ENCODE measurements at places on chromosomes 13 and 19.
A peak's percentile ranks its signal among the peaks of the same experiment; 100 is the strongest.

- no peak for DNase-seq
Measured at GRCh38 chr13:80313668-80314256, 27.2 kb downstream of the SPRY2 start.

DNA sequence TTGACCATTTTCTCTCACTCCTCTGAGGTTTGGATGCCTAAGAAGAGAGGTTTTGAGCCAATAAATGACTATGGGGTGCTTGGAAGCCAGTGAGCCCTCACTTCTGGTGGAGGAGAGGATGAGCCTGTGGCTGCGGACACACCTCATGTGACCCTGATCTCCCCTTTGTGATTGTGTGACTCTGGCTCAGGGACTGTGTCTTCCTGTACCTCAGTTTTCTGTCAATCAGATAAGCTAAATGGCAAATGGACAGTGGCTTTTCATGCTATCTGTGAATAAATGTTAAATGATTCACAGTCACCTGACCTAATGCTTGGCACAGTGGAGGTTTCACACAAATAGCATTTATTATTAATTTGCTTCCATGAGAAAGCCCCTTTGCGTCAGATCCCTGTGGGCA, 2.7 kb downstream of the PSG8 start:
- no peak for DNase-seq

DNA sequence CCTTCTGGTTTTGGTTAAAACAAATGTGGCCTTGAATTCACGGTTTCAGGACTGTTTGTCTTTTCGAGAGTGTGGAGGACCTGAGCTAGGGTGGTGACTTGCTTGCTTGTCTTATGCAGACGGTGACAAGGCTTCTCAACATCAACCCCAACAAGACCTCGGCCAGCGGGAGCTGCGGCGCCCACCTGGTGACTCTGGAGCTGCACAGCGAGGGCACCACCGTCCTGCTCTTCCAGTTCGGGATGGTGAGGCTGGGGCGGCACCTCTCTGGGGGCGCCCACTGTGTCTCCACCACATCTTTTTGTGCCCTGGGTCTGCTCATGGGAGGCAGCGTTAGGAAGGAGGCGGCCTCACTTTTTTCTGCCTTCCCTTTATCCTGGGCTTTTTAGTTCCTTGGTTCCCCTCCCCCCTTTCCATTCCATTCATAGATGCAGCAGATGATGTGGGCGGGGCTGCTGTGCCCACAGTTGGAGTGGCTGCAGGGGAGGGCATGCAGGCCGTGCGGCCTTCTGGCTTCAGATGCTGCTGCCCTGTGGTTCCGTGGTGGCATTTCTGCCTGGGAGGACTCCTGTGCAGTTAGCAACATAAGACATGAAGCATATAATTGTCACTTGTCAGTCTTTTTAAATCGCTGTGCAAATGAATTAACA, 23.3 kb downstream of the LAMP1 start:
- no peak for DNase-seq

GRCh38 chr19:1487576-1488281, 2.4 kb downstream of the PCSK4 start:
- DNase-seq = no peak

GRCh38 chr13:100533588-100534041, 55.0 kb downstream of the GGACT start:
- no peak for DNase-seq

GRCh38 chr19:3977242-3978143, 6.6 kb upstream of the DAPK3 start:
- no peak for DNase-seq

GRCh38 chr13:25908366-25908765, 143.4 kb downstream of the SHISA2 start:
- no peak for DNase-seq

GRCh38 chr13:31012655-31013024, 80.2 kb downstream of the TEX26 start:
- no peak for DNase-seq

DNA sequence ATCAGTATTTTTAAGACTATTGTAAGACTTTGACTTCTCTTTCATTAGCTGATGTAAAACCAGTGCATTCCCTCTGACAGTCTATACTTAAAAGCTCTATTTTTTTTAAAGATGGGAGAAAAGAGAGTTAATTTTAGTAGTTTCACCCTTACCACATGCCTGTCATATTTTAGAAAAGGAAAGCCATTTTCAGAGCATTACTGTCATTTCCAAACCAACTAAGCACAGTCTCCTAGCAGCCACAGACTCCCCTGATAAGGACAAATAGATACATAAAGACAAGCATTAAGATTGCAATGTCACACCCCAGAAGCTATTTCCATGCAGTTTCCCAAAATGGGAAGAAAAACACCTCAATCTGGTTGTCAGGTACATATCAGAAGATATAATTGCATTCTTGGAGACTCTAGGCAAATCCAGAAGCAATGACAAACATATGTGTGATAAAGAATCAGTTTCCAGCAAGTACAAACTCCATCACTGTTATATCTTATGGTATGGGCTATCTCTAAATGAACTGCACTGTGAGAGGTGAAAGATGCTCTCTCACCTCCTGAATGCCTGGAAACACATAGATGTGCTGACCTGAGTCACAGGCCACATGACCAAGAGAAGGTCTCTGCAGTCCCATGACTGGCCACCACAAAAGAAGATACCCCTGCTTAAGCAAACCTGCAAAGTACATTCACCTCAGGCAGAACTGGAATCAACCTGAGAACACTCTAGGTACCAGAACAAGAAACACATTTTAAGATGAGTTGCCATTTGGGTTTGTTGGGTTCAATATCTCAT, 303.3 kb downstream of the POU4F1 start:
- no peak for DNase-seq

DNA sequence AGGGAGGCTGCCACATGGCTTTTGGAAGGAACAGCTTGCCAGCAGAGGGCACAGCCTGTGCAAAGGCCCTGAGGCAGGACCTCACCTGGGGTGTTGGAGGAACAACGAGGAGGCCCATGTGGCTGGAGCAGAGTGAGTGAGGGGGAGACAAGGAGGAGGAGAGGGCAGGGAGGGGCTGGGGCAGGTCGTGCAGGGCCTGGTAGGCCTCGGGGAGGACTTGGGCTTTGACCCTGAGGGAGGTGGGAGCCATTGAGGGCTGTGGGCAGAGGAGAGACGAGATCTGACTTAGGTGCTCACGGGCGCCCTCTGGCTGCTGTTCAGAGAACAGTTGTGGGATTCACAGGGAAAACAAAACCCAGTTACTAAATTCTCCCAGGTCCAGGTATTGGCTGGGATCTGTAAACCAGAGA, 25.2 kb downstream of the ZNRF4 start:
- DNase-seq = peak; percentile 28

- DNase-seq = no peak
Measured at GRCh38 chr19:2391118-2391725, 31.2 kb downstream of the TMPRSS9 start.

GRCh38 chr13:41614671-41615527, 157.5 kb downstream of the RGCC start:
- no peak for DNase-seq

GRCh38 chr13:95643936-95644598, 439 bp downstream of the DZIP1 start:
- DNase-seq = no peak

DNA sequence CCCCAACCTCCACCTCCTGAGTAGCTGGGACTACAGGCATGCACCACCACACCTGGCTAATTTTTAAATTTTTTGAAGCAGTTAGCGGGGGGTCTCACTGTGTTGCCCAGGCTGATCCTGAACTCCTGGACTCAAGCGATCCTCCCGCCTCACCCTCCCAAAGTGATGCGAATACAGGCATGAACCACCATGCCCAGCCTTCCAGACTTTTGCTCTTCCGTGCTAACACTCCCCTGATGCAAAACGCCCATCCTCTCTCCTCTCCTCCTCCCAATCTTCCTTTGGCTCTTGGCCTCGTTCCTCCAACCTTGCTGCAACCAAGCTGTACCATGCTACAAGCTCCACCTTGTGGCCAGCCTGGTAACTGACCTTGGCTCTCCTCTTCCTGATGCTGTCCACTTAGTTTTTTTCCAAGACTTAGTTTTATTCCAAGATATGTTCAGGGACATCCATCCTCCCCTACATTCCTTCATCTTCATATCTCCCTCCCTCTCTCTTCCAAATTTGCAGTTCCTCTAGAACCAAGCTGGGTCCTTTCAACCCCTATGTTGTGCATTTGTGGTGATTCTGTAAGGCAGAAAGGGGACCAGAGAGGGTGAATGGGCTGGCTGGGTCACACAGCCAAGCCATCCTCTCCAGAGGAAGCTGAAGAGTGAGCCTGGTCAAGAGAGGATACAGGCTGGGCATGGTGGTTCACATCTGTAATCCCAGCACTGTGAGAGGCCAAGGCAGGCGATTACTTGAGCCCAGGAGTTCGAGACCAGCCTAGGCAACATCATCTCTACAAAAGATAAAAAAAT, 32.8 kb downstream of the TINCR start:
- DNase-seq = peak; percentile 30

GRCh38 chr13:40477623-40478608, 188.5 kb downstream of the FOXO1 start:
- no peak for DNase-seq

DNA sequence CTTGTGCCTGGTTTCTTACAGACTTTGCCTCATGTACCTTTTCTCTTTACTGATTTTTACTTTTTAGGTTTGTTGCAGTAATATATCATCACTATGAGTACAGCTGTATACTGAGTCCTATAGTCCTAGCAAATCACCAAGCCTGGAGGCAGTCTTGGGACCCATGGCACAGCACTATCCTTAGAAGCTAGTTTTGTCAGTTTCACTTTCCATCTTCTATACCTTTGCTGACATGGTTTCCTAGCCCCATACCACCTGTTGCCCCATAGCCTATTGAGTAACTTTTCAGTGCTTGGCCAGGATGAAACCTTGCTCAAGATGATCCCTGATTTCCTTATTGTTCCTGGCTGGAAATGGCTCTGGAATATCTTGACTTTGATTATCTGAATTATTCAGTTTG, 826.4 kb downstream of the GPC5 start:
- no peak for DNase-seq

DNA sequence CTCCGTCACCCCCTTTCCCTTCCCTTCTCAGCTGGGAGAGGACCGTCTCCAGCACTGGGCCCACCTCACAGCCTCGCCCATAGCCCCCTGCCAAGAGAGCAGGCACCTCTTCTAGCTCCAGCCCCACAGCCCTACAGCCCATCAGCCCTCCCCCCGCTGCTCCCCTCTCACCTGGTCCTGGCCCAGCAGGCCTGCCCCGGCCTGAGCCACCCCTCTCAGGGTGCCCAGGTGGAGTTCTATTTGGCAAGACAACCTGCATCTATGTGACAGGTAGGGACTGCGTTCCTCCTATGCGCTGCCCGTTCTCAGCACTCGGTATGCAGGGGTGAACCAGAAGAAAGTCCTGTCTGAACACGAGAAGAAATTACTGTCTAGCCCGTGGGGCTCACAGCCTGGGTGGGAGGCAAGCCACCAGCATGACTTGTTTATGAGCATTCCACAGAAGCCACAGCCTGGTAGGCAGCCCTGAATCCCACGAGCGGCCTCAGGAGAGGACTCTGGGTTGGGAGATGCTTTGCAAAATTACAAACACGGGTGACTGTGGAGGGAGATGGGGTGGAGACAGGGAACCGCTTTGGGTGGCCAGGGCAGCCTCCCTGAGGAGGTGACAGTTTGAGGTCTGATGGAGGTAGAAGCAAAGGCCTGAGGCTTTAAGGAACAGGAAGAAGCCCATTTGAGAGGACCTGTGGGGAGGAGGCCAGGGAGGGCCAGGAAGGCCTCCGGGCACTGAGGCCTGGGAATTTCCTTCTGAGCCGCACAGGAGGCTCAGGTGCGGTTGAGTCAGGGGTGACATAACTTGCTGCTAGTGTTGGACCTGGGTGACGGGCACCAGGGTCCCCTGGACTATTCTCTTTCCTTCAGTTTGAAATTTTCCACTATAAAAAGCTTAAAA, 1.2 kb upstream of the PLEKHF1 start:
- no peak for DNase-seq

DNA sequence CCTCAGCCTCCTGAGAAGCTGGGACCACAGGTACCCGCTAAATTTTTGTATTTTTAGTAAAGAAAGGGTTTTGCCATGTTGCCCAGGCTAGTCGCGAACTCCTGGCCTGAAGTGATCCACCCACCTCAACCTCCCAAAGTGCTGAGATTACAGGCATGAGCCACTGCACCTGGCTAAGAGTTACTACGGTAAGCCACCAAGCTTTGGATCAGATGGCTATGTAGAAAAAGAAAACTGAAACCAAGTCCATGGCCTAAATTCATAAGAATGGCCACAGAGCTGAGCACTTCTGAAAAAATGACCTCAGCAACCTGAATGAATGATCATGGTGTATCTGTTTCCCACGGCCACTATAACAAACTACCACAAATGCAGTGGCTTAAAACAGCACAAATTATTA, 9.4 kb downstream of the OPA3 start:
- no peak for DNase-seq

DNA sequence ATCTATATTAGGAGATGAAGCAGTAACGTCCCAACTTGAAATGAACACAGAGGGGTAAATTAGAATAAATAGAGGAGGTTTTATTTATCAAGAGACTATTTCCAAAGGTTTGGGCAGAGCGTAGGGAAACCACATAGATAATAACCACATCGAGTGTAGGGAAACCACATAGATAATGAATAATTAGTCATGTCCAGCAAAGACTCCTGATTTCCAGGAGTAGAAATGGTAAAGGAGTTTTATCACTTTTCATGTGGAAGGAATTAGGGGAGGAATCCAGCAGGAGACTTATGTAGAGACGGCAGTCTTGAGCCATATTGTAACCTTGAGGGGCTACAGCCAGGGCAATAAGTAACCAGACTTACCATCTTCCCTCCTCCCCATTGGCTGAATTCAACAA, 136.3 kb upstream of the CSNK1A1L start:
- DNase-seq = no peak

DNA sequence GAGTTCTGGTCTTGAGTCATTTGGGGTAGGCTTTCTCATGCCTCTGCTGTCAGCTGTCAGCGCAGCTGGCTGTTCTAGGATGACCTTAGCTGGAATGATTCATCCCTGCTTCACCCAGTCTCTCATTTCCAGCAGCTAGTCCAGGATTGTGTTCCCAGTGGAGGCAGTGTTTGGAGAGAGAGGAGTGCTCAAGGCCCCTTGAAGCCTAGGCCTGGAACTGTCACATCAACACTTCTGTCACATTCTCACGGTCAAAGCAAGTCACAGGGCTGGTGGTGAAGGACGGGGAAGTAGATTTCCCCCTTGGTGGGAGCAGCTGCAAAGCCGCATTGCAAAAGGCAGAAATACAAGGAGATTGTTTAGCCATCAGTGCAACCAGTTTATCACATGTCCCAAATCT, 15.2 kb downstream of the TPT1 start:
- DNase-seq = no peak

DNA sequence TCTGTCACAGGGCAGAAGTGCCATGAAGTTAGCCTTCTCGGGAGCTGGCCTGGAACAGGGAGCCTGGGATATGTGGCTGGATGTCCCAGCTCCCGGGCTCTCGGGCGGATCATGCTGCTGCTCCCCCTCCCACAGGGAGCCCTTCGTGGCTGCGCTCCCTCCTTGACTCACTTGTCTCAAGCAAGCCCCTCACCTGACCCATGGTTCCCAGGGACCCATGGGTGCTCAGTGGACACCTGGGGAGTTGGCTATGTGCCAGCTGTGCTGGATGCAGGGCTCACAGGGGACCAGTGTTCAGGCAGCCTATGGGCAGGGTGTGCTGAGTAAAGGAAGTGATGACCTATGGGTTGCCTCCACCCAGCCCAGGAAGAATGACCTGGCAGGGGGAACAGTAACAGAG, 213.1 kb upstream of the SGCG start:
- DNase-seq = no peak

GRCh38 chr13:100483841-100484381, 104.7 kb downstream of the GGACT start:
- DNase-seq = no peak

All from stimulated activated CD4-positive, alpha-beta T cell treated with anti-CD3 and anti-CD28 coated beads, Interleukin-4, amount 100 ng/mL, for 48 hours (primary cell).